ENCODE measurements at places on chromosomes 12 and 14.

DNA sequence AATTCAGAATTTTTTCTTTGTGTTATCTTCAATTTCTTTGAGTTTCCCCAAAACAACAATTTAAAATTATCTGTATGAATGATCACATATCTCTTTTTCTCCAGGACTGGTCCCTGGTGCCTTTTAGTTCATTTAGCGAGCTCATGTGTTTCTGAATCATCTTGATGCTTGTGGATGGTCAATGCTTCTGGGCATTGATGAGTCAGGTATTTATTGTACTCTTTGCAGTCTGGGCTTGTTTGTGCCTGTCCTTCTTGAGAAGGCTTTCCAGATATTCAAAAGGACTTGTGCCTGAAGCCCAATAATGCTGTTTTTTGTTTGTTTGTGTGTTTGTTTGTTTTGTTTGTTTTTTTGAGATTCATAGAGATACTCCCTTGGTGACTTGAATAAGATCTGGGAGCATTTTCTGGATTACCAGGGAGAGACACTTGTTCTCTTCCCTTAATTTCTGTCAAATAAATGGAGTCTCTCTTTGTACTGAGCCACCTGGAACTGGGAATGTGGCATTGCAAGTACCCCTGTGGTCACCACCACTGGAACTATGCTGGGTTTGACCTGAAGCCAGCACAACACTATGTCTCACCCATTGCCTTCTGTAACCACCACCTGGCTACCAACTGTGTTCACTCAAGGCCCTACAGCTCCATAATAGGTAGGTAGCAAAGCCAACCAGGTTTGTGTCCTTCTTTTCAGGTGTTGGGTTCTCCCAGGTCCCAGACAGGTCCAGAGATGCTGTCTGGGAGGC is 56.3 kb downstream of the SLC6A15 start:
- DNase-seq: no peak

DNA sequence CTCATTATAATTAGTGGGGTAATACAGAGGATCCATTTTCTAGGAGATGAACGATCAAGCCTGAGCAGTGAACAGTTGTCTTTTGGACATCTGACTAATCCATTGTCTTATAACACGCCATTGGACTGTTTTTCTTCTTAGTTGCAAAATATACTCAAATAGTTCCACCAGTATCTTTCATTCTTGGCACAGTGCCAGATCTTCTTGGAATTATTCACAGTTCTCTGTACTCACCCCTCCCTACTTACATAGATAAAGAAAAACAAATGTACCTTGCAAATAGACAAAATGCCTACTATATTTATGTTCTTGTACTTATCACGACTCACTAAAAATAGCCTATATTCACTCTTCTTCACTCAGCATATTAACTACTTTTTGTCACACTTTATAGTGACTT is 3.8 kb downstream of the CBLN3 start:
- no peak for DNase-seq

DNA sequence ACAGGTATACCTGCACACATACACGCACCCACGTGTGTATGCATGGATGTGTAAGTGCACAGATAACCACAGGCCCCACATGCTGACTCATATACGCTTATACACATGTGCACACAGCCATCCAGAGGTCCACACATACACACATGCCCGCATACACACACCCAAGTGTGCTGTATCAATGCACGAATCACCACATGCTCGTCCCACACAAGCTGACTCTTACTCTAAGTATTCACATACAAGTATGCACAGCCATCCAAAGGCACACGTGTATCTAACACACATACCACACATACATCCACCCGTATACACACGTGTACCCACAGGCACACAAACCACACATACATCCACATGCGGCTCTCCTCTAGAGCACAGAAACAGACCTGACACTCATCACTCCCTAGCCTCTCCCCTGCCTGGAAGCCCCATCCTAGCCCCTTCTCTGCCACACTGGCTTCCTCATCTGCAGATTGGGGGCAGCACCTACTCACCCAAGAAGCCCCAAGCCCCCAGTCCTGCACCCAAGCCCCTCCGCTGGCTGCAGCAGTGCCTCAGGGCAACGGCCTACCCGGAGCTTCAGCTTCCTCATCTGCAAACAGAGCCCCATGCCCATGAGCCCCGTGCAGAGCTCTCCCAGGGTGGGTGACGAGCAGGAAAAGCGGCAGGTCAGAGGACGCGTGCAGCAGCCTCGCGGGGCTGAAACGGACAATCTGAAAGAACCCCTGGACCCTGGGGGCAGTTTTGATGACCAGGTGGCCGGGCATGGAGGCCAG is 105.4 kb downstream of the NCOR2 start:
- no peak for DNase-seq

- DNase-seq: no peak
These were observed 154.0 kb downstream of the SOX5 start for GRCh38 chr12:23795494-23795893.

DNA sequence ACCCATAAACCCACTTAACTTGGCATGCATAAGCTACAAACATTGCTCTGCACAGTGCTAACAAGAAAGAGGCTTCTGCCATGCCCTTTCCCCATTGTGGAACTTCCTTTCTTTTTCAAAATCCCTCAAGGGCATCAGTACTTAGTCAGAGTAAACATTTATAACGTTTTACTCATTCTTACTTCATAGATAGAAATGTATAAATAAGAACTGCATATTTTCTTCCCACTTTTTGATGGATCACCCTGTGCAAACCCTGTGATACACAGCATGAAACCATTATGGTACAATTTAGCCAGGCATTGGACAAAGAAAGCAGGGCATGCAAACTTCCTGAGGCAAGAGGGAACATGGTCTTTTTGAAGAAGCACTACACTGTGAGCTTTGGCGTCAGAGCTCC is 113.8 kb upstream of the FOXG1 start:
- peak; percentile 7 for DNase-seq

DNA sequence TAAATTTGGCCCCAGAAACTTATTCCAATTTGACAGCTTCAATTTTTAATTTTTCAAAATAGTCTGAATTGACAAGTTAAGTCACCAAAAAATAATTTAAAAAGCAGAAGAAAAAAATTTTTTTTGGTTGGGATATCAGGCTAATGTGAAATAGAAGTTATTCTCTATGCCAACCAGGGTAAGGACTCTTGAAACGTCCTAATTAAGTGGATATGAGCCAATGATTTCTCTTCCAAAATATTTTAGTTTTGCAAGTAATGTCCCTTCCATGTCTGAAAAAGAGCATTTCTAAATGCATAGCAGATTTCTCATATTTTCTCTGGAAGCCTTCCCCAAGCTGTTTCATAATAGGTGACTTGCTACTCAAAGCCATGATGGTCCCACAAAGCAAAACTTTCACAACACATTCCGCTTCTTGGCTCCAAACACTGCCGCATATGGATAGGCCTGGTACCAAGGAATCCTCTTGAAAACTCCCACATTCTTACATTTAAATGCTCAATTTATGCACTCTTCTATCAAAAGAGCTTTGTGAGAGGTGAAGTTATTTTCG is 65.1 kb downstream of the SIX6 start:
- no peak for DNase-seq

DNA sequence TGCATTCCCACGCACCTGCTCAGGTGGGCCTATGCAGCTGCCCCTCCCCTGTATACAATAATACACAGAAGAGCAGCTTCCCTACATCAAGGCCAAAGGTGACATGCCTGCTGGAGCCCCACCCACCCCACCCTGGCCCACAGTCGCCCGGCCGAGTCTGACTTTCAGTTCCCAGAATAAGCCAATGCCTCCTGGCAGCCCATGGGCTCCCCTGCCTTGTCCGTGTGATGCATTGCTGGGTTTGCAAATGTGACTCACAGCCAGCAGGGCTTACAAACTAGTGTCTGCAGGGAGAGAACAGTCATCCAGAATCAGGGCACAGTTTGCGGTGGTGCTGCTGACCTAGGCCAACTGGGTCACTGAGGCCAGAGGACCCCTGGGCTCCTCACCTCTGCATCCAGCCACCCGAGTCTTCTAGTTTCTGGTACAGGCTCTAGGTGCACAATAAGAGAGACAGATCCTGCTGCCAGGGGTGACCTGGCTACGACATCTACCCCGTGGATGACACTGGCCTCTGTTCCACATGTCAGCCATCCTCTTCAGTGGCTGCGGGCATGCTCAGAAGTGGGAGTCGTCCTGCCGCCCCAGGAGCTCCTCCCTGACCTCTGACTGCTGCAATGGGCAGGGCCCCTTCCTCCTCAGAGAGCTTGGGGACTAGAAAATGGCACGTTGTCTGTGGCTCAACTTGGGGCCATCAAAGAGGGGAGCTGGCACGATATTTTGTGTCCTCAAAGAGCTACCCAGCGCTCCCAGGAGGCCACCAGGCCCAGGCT is 84.5 kb downstream of the CHGA start:
- DNase-seq: no peak

DNA sequence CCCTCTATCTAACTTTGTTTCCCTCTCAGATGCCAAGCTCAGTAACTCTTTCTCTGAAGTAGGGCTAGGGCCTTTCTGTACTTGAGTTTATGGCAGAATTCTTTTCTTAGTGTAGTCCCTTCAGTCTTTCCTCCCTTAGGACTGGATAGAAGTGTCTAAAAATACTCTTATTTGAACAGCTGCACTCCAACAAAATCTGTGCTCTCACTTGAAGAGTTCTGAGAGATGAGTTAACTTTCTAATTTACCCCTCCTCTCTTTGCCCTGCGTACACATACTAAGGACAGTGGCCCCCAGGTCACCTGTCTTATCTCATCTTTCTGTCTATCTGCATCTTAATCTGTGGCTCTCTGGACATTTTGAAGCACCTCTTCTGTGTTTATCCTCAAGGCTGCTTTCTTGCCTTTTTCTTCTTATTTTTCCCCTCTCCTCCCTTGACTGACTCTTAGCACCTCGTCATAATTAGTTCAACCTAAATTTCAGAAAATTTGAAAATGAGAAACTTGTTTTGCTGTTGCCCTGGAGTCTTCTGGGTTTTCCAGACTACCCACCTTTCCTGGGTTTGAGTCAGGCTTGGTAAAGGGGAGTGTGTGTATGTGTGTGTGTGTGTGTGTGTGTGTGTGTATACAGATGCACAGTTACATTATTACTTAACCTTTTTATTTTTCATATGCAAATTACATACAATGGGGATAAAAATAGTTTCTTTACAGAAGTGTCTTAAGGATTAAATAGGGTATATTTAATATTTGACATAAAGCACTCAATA is 23.9 kb downstream of the NCKAP1L start:
- no peak for DNase-seq

- no peak for DNase-seq
These were observed 482 bp downstream of the WDHD1 start for GRCh38 chr14:55026441-55026792.

- no peak for DNase-seq
These were observed 26.8 kb downstream of the BCAT1 start for GRCh38 chr12:24922090-24922489.

DNA sequence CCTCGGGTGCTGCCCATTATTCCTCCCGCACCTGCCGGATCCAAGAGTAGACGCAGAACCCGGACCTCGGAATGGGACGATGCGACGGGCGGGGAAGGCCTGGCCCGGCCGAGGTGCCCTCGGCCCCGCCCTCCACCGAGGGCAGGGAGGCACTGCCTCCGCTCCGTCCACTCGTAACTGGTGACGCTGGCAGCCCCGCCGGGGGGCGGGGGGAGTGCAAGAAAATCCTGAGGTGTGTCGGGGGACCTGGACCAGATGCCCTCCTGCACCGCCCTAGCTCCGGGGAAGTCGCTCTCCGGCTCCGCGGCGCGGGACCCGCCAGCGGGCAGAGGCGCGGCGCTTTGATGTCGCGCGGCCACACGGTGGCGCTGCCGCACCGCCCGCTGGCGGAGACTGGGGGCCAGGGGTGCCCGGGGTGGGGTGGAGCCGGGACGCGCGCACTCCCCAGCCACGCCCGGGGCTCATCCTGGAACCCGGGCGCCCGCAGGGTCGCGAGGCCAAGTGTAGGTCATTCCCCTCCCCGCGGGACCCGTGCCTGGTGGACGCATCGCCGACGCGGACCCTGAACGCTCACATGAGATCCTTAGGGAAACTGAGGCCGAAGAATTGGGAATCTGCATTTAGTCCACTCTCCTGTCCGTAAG is 202.8 kb downstream of the TTC8 start:
- DNase-seq: peak; percentile 51

DNA sequence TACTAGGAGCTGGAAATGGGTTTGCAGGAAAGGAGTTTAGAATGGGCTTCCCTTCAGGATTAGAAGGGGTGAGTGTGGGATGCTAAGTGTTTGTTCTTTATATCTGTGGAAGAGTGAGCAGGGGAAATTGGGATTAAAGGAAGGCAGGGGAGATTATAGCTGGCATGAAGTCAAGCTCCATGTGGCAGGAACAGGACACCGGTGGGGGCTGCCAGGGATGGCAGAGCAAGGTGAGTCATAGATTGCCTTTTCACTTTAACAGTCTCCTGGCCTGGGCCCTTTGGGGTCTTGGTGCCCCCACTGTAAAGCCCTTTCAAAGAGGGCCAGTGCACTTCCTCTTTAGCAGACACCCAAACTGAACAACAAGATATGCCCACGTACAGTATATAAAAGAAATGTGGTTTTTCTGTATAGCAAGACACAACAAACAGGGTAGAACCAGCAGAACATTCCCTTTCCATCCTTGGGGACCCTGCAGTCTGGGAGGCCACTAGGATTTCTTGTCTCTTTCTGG is 23.1 kb upstream of the FBXO21 start:
- no peak for DNase-seq

- no peak for DNase-seq
These were observed 34.9 kb upstream of the SPTSSA start for GRCh38 chr14:34496679-34497513.

- DNase-seq: no peak
These were observed 1051.4 kb upstream of the ATXN7L3B start for GRCh38 chr12:73486256-73486655.

DNA sequence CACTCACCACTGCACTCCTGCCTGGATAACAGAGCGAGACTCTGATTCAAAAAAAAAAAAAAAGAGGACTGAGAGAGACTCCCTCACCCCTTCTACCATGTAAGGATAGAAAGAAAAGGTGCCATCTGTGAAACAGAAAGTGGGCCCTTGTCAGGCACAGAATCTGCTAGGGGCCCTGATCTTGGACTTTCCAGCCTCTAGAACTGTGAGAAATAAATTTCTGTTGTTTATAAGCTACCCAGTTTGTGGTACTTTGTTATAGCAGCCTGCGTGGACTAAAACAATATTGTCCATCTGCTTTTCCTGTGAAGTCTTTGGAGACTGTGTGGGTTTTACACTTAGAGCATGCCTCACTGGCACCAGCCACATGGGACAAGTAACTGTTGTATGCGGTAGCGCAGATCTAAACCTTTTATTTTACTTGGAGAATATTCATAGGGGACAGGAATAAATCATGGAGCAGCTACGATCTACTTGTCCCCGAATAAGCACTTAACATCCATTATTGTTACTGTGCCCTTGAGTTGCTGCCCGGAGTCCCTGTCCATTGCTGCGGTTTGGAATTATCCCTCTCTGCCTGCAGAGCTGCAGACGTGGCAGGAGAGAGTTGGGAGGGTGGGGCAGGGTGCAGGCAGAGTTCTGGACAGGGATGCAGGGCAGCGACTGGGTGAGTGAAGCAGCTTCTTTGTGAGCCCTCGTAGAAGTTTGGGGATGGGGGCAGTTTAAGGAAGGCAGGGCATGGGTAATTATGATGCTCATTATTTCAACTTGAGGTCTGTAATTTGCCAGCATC is 52.4 kb upstream of the STON2 start:
- no peak for DNase-seq

- no peak for DNase-seq
These were observed 89.2 kb downstream of the PUS7L start for GRCh38 chr12:43669373-43669772.

All from SHP77 (cell line).